Mesenteric fat pad (tissue), 1 donor: ENCODE measurements at places on chromosomes 12 and 14.

- DNase-seq: no peak
These were observed 7.9 kb downstream of the TRIM9 start for GRCh38 chr14:51087031-51087441.

DNA sequence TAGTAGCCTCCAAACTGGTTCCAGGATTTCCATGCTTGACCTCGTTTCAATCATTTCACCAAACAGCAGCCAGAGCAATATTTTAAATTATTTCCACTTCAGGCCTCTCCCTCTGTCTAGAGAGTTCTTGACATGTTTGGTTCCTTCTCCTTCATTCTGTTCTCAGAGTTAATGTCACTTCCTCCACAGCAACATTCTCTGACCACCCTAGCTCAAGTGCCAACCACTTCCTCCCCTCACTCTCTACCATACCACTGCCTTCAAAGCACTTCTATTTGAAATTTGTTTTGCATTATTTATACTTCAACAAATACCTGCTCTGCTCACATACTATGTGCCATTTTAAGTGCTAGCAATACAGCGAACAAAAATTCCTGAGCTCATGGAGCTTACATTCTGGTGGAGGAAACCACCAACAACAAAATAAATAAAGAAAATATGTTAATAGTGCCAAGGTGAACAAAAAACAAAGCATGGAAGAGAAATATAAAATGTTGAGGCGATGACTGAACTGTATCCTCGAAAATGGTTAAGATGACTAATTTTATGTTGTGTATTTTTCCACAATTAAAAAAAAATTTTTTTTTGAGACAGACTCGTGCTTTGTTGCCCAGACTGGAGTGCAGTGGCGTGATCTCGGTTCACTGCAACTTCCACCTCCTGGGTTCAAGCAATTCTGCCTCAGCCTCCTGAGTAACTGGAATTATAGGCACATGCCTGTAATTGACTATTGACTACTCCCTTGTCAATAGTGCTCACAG is 17.3 kb downstream of the BAZ1A start:
- no peak for DNase-seq

DNA sequence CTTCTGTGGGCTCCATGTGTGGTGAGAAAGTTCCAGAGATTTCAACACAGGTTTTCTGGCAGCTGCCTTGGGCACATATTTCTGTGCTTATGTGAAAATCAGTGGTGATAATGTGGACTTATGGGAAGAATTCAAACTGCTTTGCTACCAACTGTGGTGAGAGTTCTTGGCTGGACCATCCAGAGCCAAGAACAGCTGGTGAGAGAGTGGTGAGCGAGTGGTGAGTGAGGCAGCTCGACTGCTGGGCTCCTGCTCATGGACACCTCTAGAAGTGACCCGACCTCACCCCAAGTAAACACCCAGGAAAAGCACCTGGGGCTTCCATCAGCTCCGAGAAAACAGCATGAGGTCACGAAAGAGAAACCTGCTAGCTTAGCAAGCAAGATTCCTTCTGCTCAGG is 106.4 kb downstream of the PIWIL1 start:
- DNase-seq: no peak

DNA sequence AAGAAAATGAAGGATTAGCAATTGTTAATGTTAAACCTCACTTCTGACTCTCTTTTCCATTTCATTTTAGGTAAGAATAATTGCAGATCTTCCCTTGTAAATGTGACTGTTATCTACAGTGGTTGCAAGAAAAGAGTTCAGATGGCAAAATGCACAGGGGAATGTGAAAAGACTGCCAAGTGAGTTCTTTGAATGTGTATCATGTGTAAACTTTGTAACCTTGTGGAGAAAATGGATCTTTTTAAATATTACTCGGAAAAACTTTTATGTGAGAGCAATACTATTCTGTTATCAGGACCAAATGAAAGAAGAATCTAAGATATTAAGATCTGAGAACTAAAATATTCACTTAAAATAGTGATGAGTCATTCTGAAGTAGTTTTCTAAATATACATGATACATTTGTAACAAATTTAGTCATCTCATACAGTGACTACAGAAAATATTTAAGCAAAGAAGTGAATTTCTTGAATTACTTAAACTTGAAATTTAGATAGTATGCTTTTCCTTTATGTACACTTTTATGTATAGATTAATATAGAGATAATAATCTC is 122.5 kb upstream of the CNTN1 start:
- DNase-seq: no peak

- DNase-seq: no peak
These were observed 25.3 kb downstream of the CMKLR1 start for GRCh38 chr12:108313606-108314351.

GRCh38 chr14:73223049-73223448 is 14.3 kb upstream of the PAPLN start:
- DNase-seq: no peak

DNA sequence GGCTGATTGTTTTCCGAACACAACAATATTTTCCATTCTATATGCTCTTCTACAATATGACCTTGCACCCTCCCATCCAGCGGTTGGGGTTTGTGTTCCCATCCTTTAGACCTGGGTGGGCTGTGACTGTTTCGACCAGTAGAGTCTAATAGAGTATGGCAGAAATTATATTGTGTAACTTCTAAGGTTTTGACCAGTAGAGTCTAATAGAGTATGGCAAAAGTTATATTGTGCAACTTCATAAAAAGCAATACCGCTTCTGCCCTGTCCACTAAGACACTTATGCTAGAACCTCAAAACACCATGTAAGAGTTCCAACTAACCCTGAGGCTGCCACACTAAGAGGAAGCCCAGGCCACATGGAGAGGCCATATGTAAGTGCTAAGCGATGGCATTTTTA is 719.7 kb upstream of the TBX3 start:
- DNase-seq: no peak

- DNase-seq: no peak
These were observed 71.2 kb downstream of the NINJ2 start for GRCh38 chr12:592024-592505.

DNA sequence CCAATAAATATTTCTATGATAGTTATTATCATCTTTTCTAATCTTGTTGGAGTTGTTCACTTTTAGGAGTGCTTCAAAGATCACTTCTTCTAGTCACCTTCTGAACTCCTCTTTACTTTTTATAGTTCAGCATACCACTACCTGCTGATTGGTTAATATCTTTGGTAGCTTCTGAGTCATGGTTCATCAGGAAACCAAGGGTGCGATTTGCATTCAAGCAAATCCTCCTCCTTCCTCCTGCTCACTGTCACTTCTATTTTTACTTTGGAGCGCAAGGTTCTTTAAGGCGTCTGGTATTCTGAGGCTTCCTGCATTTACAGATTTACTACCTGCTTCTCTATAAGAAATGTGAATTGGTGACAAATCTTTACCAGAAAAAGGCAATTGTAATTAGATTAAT is 24.0 kb downstream of the SYT1 start:
- DNase-seq: no peak

DNA sequence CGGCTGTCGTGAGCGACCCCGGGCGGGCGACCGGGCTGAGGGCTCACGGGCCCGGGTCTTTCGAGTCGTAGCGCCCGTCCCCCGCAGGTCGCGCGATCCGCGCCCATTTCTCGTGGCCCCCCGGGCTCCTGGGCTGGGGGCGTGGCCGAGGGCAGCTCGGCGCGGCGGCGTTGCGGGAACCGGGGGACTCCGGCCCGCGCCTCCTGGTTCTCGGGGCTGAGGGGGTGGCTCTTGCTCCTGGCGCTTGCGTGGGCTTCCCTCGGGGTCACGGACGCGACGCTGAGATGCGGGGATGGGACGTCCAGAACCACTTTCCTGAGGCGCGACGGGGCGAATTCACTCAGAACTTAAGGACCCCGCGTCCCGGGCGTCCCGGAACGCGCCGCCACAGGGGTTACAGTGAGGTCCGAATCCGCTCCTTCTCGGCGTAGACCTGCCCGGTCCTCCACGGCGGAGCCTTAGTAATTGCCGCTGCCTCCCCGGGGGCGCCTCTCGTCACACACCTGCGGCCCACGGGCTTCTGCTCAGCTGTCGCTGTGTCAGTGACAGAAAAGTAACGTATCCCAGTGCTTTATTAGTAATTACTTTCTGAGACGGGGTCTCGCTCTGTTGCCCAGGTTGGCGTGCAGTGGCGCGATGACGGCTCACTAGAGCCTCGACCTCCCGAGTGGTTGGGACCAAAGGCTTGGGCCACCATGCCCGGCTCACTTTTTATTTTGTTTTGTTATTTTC is 606 bp downstream of the EP400 start:
- peak; percentile 90 for DNase-seq

DNA sequence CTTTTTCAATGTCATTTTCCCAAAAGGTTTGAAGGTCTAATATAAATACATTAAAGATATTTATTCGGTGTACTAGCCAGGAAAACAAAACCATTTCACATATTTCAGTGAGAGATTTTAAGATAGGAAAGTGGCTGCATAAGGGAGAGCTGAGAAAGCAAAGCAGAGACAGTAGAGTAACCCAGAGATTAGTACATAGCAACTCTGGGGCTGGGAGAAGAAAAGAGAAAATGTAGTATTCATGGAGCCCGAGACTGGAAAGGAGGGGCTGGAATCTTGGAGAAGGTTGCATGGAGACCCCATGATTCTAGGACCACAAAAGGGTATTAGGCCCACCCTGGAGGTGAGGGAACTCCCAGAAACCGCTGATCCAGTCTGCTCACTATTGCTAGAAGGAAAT is 236.9 kb downstream of the PAWR start:
- no peak for DNase-seq

DNA sequence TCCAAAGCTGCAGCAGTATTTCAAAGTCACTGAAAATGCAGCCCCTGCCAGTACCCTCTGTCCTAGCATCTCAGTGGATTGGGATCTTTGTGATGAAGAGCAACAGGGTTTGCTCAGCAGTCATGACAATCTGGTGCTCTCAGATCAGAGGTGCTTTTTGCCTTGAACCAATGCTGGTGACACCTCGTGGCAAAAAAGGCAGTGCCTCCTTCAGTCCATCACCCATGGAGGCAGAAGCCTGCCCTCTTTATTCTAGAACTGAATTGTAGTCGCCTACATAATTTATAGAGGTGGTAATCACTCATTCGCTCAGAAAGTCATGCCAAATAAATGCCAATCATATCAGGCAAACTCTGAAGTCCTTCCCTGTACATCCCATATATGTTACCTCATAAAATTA is 126.0 kb upstream of the VRK1 start:
- no peak for DNase-seq

DNA sequence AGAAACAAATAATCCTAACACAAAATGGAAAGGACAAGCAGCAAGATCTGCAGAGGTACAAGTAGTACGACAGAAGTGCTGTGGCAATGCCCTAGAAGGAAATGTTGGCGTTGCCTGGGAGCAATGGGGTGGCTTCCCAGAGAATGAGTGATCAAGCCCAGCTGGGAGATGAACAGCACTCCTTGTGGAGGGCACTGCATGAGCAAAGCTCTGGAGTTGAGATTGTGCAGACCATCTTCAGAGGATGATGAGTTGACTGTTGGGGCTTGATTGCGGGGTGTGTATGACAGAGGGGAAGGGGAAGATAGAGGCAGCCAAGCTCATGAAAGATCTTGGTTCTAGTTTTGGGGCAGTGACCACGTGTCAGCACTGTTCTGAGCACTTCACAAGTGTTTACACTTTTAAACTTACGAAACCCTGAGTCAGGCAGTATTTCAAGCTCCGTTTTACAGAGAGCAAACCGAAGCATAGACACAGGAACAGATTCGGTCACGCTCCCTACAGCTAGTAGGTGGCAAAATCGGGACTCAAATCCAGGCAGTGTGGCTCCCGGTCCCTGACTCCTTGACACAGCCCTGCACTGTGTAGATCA is 127.2 kb upstream of the LHX5 start:
- DNase-seq: no peak

DNA sequence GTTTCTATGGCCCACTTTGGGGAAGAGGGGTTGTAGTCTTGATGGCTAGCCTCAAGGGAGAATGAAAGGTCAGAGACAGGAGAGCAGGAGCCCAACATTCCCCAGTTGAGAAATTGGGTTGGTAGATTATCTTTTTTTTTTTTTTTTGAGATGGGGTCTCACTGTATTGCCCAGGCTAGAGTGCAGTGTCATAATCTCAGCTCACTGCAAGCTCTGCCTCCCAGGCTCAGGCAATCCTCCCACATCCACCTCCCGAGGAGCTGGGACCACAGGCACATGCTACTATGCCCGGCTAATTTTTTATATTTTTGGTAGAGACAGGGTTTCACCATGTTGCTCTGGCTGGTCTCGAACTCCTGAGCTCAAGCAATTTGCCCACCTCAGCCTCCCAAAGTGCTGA is 34.9 kb downstream of the BCAT1 start:
- DNase-seq: no peak

DNA sequence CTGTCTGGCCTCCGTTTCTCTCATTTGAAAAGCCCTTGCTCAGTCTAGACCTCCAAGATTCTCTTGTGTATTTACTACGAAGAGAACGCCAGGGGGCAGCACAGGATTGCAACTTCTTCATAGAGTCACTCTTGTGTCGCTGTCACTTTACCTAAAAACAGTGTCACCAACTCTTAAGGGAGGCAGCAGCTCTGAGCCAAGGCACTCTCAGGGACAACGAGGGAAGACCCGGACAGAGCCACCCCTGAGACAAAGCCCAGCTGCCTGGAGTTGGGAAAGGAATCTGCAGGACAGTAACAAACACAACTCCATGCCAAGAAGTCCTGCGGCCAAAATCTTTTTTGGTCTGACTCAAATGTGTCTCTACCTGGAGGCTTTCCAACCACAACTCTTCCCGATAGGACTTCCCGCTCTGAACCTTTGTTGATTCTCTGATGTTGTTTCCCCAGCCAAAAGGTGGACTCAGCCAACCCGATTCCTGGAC is 9.6 kb upstream of the RPAP3 start:
- peak; percentile 89 for DNase-seq

- DNase-seq: no peak
These were observed 25.7 kb downstream of the JAG2 start for GRCh38 chr14:105142651-105143450.

- no peak for DNase-seq
These were observed 31.7 kb upstream of the APPL2 start for GRCh38 chr12:105267711-105268110.

DNA sequence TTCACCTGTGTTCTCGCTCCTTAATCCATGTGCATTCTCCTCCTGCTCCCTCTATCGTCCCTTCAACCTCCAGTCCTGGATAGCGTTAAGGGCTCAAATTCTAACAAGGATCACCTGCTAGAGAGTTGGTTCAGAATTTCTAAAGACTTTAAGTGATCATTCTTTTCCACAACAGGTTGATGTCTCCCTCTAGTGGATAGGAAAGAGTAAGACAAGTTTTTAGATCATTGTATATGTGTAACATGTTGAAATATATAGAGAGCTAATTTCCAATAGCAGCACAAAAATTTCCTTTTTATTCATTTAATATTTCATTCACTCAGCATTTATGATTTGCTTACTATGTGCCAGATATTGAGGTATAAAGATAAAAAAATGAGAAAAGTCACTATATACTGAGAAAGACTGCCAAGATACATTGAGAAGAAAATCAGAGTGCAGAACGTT is 9.3 kb upstream of the ESR2 start:
- no peak for DNase-seq

DNA sequence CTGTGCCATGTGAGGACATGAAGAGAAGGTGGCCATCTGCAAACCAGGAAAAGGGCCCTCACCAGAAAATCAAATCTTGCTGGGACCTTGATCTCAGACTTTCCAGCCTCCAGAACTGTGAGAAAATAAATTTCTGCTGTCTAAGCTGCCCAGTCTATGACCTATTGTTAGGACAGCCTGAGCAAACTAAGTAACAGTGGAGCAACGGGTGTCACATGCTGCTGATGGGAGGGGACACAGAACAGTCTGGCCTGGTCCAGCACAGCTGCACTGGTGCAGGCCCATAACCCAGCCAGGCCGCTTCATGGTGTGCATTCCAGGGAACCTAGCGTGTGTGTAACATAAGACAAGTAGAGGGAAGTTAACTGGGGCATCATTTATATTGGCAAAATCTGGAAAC is 42.1 kb downstream of the GRIP1 start:
- no peak for DNase-seq

- no peak for DNase-seq
These were observed 26.9 kb downstream of the MAPKAPK5 start for GRCh38 chr12:111868676-111869588.
